ENCODE measurements at places on chromosomes 7 and 10.

GRCh38 chr10:122374859-122375678, 561 bp downstream of the PLEKHA1 start:
- DNase-seq: no peak

DNA sequence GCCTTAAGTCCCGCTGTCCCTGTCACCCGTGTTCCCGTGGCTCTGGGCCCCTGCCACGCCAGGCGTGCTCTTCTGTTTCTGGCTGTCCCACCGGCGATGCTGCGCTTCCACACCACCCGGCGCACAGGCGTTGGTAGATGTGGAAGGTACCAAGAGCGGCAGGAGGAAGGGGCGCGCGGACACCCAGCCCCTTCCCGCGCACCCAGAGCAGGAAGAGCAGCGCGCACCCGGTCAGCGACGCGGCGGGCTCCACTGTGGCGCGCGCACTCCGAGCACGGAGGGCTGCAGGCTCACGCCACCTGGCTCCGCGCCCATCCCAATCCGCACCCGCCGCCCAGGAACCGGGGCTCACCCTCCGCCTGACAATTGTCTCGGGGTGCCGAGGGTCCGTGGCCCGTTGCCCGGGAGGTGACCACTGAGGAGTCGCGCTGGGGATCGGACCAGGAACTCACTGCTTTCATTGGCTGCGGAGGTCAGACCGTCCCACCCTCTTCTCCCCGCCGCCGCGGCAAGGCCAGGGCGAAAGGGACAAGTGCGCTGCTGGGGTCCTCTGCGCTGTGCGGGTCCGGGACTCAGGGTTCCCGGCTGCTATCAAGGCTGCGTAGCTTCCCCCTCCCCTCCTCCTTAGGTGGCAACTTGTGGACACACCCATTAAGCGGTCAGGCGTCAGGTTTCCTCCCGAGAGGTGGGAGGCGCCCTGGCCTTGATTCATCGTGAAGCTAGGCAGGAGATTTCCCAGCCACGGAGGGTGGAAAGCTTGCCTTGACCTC, 121.6 kb upstream of the ZNF92 start:
- DNase-seq: peak; percentile 84

DNA sequence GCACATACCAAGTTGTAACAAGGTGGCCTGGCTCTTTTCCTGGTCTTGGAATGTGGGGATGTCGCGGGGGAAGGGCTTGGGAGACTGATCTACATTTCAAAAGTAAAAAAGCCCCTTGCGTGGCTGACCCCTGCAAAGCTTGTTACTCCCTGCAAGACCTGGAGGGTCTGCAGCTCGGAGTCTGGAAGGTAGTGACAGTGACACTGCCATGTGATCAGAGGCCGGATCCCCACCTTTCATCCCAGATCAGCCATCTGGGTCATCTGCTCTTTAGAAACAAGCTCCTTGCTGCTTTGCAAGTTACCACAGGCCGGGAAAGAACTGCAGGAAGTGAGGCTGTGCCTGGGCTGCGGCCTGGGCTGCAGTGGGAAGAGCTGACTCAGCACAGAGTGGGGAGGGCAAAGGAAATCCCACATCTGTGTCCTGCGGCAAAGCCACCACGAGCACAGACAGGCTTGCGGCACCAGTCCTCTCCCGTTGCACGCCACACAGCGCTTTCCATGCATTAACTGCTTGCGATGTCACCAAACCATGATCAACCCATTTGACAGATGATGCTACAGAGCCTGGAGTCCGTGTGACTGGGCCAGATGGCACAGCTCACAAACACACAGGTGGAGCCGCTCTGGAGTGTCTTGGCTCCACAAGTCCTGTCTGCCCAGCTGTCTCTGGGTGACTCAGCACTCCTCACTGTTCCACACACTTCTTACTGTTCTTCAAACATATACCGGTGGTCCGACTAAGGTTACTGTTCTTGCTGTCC, 97.7 kb downstream of the SH3PXD2A start:
- DNase-seq: no peak

- no peak for DNase-seq
Measured at GRCh38 chr10:802506-802905, 113.0 kb upstream of the DIP2C start.

- DNase-seq: no peak
Measured at GRCh38 chr10:109726473-109726872, 196.8 kb downstream of the XPNPEP1 start.

GRCh38 chr7:135761751-135762488, 13.3 kb upstream of the FAM180A start:
- no peak for DNase-seq

DNA sequence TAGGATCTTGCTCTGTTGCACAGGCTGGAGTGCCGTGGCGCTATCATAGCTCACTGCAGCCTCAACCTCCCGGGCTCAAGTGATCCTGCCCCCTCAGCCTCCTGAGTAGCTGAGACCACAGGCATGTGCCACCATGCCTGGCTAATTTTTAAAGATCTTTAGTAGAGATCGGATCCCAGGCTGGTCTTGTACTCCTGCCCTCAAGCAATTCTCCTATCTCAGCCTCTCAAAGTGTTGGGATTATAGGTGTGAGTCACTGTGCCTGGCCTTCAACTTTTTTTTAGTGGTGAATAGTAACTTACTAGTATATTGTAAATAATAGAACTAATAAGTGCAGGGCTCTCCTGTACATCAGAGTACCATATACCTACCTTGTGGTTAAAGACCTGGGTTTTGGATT, 52.1 kb upstream of the LMTK2 start:
- no peak for DNase-seq

- no peak for DNase-seq
Measured at GRCh38 chr7:44639671-44640321, 33.4 kb downstream of the OGDH start.

- peak; percentile 39 for DNase-seq
Measured at GRCh38 chr10:30553018-30553625, 76.4 kb downstream of the LYZL2 start.

DNA sequence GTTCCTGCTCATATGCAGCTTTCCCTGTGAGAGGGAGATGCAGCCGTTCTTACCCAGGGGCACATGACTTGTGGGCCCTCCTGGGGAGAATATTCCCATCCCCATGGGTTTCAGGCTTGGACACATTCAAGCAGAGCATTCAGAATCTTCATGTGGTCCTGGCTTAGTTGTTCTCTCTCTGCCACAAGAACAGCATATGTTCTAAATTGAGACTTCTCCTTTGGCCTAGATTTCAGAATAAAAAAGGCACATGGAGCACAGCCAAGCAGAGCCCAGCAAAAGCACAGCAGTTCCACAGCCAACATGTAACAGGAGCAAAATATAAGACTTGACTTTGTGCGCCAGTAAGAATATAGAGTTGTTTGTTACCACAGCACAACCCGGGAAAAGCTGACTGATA, 306.4 kb upstream of the MYO3A start:
- no peak for DNase-seq

DNA sequence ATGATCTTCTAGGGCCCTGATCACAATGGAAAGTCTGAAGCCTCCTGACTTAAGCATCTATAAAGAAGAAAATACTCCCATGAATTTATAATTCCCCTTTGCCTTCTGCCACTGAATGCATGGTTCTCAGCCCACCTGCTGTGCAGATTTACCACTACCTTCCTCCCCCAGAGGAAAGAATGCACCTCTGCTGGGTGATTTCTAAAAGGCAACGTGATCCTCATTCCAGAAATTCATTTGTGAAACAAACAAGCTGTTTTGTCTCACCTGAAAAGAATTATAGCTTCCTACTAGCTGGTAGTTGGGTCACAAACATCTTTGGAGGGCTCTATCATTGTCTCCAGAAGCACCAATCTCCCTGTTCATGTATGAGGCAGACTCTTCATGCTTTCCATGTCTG, 320.2 kb downstream of the CDC14C start:
- no peak for DNase-seq

GRCh38 chr10:44166441-44166840, 218.5 kb downstream of the CXCL12 start:
- no peak for DNase-seq

- DNase-seq: peak; percentile 61
Measured at GRCh38 chr7:123624527-123625183, 23.0 kb downstream of the ASB15 start.

DNA sequence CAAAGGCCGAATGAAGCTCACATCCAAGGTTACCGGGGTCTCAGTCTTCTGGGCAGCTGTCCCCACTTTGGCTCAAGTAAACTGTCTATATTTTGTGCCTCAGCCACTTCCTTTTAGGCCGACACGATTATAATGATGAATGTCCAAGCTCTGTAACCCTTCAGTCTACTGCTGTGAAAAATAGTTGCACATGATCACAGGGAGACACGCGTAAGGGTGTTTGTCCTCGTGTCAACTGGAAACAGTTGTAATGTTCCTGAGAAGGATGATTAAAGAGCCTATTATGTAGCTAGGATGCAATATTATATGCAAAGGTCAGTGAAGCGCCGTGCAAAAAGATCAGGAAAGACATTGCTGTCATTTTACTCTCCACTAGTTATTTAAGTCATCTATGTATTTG, 559.9 kb downstream of the SDK1 start:
- no peak for DNase-seq

DNA sequence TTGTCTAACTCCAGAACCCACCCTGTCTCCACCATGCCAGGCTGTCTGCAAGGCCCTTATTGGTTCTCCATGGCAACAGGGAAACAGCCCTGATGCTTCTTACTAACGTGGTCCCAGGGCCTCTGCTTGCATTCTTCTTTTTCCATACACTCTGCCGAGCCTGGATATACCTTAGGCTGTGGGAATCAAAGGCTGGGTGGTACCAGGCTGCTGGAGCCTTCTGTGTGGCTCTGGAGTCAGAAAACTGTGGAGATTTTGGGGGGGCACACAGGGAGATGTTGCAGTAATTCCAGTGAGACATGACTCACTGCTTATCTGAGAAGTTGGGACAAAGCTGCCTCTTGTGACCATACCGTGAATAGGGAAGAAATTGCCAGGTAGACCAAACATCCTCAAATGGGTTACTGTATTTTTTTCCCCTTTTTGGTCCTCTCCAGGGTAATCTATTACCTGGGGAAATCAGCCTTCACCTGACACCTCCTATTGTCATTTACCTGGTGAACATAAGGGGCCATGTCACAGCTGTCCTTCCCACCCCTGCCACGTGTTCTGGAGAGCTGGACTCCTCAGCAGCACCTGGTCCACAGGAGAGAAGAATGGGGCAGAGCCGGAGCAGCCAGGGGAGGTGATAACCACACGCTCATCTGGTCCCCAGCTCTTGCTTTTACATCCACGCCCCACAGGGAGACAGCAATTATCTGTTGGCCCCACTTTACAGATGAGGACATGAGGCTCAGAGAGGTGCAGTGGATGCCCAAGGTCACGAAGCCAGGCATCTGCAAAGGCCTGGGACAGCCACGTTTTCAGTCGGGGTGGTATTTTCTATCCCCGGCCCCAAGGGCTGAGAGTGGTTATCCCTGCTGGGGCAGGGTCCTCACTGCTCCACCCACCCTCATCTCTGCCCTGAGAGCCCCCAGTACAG, 4.6 kb downstream of the CHST3 start:
- DNase-seq: no peak

- no peak for DNase-seq
Measured at GRCh38 chr7:80206763-80207162, 72.1 kb downstream of the GNAI1 start.

GRCh38 chr7:35831208-35831607, 30.4 kb downstream of the SEPTIN7 start:
- no peak for DNase-seq

- no peak for DNase-seq
Measured at GRCh38 chr10:19920075-19920726, 104.0 kb downstream of the PLXDC2 start.

DNA sequence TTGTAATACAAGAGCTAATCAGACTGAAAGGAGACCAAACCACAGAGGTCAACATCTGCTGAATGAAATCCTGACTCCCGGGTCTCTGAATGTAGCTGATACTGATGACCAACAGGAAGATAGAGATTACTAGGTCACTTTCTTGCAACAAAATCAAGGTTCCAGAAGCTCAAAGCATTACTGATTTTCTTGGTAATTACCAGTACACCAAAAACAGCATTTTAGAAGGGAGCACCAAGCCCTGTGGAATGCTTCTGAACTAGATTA, 177.7 kb downstream of the SLC25A13 start:
- no peak for DNase-seq

DNA sequence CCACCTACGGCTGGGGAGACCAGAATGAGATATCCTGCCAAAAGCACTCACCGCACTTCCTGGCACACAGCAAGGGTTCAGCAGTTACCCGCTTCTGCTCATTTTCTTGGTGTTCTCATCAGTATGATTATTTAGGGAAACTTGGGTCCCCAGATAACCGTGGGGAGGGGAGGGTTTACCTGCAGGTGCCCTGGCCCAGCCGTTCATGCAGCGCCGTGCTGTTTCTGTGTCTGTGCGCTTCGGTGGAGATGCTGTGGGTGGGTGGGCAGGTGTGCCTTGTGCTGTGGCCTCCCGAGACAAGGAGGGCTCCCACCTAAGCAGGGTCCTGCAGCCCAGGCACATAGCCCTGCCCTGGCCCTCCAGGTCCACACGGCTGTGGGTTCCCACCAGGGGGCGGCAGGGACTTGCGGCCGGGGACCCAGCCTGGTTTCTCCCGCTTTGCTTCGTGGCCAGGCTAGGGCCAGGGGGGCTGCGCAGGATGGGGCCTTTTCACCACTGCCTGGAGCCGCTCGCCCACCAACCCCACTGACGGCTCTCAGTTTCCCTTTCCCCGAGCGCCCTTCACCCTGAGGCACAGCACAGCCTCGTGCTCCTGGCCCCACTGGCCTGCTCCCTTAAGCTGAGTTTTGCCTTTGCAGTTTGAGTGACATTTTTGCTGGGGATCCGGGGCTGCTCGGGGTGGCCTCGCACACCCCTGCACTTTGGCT, 78.5 kb downstream of the LHPP start:
- no peak for DNase-seq

DNA sequence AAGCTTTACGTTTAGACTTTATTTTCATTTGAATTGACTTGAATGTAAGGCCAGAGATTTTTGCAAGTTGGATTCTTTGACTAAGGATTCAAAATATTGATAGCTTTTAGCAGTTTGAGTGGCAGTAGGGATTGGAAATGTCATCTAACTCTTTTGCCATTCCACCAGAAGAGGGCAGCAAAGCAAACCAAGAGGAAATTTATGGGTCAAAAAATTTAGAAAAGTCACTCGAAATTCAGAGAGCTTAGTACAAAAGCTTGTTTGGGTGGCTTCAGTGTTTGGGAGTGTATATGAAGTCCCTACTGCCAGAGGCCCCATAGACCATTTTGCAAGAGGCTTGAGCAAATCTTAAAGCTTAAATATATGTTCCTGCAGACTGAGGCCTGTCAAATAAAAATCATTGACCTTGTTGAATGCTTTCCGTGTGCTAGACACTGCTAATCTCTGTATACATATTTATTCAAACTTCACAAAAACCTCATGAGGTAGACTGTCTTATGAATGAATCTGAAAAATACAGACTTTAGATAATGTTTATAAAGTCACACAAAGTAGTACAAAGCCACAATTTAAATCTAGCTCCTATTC, 44.6 kb upstream of the RSBN1L start:
- DNase-seq: peak; percentile 16

DNA sequence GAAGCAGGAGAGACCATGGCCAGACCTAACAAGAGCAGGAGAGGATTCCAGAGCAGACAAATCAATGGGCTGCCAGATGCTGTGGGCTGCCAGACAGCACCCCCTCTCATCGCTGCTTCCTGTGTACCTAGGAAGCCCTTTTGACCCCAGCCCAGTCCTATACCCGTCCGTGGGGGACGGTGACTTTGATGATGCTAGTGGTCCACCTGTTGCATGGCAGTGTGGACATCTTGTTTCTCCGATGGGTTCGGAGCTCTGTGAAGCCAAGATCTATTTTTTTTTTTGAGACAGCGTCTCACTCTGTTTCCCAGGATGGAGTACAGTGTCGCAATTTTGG, 18.2 kb upstream of the GDI2 start:
- no peak for DNase-seq

- DNase-seq: no peak
Measured at GRCh38 chr10:60384011-60384410, 5.7 kb downstream of the ANK3 start.
